ENCODE measurements at places on chromosomes 1 and 21.
A peak's percentile ranks its signal among the peaks of the same experiment; 100 is the strongest.

GRCh38 chr1:218415726-218416125 is 70.6 kb downstream of the TGFB2 start:
- H3K4me3 ChIP-seq = no peak overlapping the region
- H3K36me3 ChIP-seq = no peaks in the 10 kb centered on the region
- no peak for DNase-seq
- H3K27me3 ChIP-seq = no peaks in the 10 kb centered on the region
- H3K27ac ChIP-seq = no peak overlapping the region
- no peaks in the 10 kb centered on the region for H3K4me1 ChIP-seq

GRCh38 chr1:1861339-1861730 is 29.6 kb downstream of the GNB1 start:
- H3K27ac ChIP-seq = no peak overlapping the region
- no peak overlapping the region for H3K4me3 ChIP-seq
- peaks cover 37% of the 10 kb centered on the region for H3K4me1 ChIP-seq
- no peak for DNase-seq

GRCh38 chr1:198246337-198246736 is 89.5 kb downstream of the NEK7 start:
- no peak overlapping the region for H3K4me3 ChIP-seq
- H3K36me3 ChIP-seq = peaks cover 7% of the 10 kb centered on the region
- H3K27ac ChIP-seq = no peak overlapping the region
- H3K4me1 ChIP-seq = peaks cover 11% of the 10 kb centered on the region
- H3K27me3 ChIP-seq = no peaks in the 10 kb centered on the region

- no peaks in the 10 kb centered on the region for H3K36me3 ChIP-seq
- DNase-seq = peak; percentile 78
- no peak overlapping the region for H3K4me3 ChIP-seq
- H3K27me3 ChIP-seq = no peaks in the 10 kb centered on the region
- H3K27ac ChIP-seq = no peak overlapping the region
These were observed 245.9 kb upstream of the PLD5 start for GRCh38 chr1:242770366-242770765.

- no peaks in the 10 kb centered on the region for H3K27me3 ChIP-seq
- H3K4me3 ChIP-seq = peak overlapping the region; percentile 32
- DNase-seq = peak; percentile 80
- H3K4me1 ChIP-seq = peaks cover 50% of the 10 kb centered on the region
These were observed 105.0 kb downstream of the FNBP1L start for GRCh38 chr1:93552741-93553455.

DNA sequence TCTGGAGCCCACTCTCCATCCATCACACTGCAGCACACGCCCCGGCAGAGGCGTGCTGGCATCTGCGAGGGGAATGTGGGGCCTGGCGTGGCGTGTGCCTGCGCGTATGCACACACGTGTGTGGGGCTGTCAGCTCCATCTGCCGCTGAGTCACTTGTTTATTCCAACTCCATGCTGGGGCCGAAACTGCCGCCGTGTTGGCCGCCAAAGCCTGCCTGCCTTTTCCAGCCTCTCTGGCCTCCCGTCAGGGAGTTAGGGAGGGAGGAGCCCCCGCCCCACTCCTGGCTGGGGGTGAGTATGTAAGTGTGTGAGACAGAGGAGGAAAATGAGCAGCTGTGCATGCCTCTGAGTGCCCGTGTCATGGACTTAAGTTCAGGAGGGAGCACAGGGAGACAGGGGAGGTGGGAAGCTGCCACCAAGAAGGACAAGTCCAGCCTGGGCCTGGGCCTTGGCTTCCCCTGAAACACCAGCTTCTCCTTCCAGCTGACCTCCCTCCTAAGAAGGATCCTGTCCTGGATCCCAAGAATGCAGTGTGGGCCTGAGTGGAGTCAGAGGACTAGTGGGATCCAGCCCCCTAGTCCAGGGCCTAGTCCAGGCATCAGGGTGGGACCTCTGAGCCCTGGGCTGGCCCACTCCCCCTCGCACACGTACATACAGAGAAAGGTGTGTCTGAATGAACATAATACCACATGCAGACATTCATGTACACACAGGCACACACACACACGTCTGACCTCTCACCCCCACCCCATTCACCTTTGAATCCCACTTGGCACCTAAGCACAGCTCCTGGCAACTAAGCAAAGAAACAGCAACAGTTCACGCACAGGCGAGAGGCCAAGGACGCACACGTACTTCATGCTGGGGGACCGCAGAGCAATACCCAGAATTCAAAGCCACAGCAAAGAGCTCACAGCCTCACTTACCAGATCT is 24.7 kb downstream of the MEF2D start:
- DNase-seq = no peak
- no peak overlapping the region for H3K27ac ChIP-seq
- H3K4me1 ChIP-seq = peaks cover 15% of the 10 kb centered on the region
- peaks cover 100% of the 10 kb centered on the region for H3K36me3 ChIP-seq

- DNase-seq = no peak
- peak overlapping the region; percentile 100 for H3K4me3 ChIP-seq
- no peaks in the 10 kb centered on the region for H3K27me3 ChIP-seq
- H3K27ac ChIP-seq = peak overlapping the region; percentile 96
- H3K36me3 ChIP-seq = no peaks in the 10 kb centered on the region
These were observed 1.0 kb upstream of the PSRC1 start for GRCh38 chr1:109283748-109284600.

DNA sequence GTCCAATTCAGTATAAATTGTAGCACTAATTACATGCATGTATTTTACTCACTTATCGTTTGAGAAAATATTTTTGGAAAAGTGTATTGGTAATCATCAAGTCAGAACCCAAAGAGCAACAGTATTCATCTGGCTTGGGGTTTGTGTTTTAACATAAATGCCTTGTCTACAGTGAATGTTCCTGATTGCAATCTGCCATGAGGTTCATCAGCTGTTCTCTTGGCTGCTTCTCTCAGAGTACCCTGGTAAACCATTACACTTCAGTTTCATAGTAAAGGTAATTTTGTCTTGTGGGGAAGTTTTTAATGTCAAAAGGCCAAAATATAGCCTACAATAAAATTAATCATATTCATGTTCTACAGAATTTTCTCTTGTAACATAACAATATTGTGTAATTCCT is 150.3 kb downstream of the IFI44 start:
- no peak overlapping the region for H3K4me3 ChIP-seq
- no peak overlapping the region for H3K27ac ChIP-seq
- H3K27me3 ChIP-seq = no peaks in the 10 kb centered on the region

DNA sequence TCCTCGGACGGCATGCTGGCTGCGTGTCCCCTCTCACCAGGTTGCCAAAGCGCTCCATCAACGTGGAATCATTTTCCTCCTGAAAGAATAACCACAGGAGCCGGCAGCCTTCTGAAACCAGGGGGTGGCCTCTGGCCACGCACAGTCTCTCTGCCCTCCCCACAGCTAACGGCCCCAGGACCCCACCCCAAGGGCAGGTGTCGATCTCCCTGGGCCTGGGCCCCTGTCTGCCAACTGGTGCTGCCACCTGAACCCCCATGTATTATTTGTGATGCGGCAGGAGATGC is 46.1 kb downstream of the KCNAB2 start:
- peaks cover 6% of the 10 kb centered on the region for H3K36me3 ChIP-seq
- DNase-seq = no peak
- H3K4me1 ChIP-seq = no peaks in the 10 kb centered on the region
- peaks cover 10% of the 10 kb centered on the region for H3K27me3 ChIP-seq

GRCh38 chr1:125086611-125087010 is 3901.8 kb downstream of the SRGAP2C start:
- H3K27ac ChIP-seq = no peak overlapping the region
- H3K4me1 ChIP-seq = no peaks in the 10 kb centered on the region
- no peak overlapping the region for H3K4me3 ChIP-seq
- H3K27me3 ChIP-seq = no peaks in the 10 kb centered on the region

DNA sequence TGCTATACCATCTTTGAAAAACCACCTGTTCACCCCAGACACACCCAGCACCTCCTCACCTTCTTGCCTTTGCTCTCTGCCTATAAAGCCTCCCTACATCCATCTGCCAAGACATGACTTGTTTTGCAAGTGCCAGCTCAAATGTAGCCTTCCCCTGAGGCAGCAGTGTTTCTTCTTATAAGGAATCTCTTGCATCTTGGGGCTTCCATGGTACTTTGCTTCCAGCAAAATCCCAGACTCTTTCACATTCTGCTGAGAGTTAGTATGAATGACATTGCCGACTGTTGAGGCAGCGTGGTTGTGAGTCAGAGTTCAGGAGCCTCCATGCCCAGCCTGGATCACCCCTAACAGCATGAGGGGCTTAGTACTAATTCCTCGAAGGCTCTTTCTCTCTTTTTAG is 217.4 kb upstream of the RUNX1 start:
- H3K36me3 ChIP-seq = peaks cover 5% of the 10 kb centered on the region
- no peak overlapping the region for H3K4me3 ChIP-seq
- peaks cover 19% of the 10 kb centered on the region for H3K4me1 ChIP-seq
- H3K27me3 ChIP-seq = no peaks in the 10 kb centered on the region
- no peak for DNase-seq

DNA sequence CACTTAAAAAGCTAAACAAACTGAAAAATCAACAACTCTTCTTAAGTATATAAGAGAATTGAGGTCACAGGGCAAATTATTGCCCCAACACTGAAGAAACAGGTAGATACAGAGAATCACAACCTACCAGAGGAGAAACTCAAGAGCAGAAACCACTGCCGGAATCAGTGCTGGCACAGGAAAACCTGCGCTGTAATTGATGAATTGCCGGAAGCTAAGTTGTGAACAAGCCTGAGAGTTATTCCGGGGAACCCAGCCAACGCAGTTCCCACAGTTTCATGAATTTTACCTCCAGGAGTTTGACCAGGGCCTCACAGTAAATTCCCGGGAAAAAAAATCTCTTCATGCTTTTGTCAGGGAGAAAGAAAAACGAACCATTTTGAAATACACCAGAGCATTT is 657.1 kb upstream of the BRINP3 start:
- H3K4me3 ChIP-seq = no peak overlapping the region
- H3K36me3 ChIP-seq = no peaks in the 10 kb centered on the region
- peak; percentile 30 for DNase-seq
- no peaks in the 10 kb centered on the region for H3K4me1 ChIP-seq

DNA sequence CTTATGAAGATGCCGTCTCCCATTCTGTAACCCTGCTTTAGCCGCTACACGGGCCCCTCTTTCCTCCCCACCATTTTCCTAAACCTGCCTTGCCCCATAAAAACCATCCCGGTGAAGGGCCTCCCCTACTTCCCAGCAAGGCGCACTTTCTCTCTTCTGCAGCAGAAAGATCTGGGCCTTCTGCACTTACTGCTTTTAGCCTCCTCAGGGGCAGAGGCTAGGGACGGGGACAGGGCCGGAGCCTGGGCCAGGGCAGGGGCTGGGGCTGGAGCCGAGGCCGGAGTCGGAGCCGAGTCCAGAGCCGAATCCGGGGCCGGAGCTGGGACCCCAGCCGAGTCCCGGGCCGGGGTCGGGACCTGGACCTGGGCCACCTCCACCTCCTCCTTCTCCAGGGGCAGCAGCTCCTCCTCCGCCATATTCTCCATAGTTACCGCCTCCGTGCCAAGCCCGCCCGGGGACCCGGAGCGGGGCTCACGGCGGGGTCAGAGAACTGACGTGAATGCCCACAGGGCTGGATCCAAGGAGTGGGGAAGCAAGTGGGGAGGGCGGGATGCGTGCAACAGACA is 382 bp downstream of the TRMT1L start:
- DNase-seq = no peak
- H3K27me3 ChIP-seq = no peaks in the 10 kb centered on the region
- H3K36me3 ChIP-seq = peaks cover 6% of the 10 kb centered on the region
- peaks cover 41% of the 10 kb centered on the region for H3K4me1 ChIP-seq

GRCh38 chr1:25193229-25193628 is 39.1 kb downstream of the SYF2 start:
- H3K4me3 ChIP-seq = no peak overlapping the region
- peaks cover 34% of the 10 kb centered on the region for H3K27me3 ChIP-seq
- H3K36me3 ChIP-seq = no peaks in the 10 kb centered on the region
- DNase-seq = no peak
- H3K4me1 ChIP-seq = peaks cover 7% of the 10 kb centered on the region

DNA sequence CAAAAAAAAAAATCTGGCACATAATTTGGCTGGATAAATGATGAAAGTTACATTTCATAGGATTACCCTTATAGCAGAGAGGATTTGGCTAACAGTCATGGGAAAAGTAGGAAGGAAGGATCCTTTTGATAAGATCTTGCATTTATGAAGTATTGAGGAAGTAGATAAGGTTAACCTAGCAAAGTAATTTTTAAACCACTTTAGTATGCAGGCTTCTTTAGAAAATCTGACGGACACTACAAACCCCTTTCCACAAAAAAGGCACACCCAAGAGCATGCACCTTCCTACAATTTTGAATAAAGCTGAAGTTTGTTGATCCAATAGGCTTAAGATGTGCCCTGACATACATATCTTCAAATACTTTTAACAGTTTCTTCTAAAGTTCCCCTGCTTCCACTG is 275.2 kb downstream of the GRIK1 start:
- no peaks in the 10 kb centered on the region for H3K27me3 ChIP-seq
- H3K4me3 ChIP-seq = no peak overlapping the region
- no peak for DNase-seq
- no peak overlapping the region for H3K27ac ChIP-seq
- H3K36me3 ChIP-seq = no peaks in the 10 kb centered on the region

DNA sequence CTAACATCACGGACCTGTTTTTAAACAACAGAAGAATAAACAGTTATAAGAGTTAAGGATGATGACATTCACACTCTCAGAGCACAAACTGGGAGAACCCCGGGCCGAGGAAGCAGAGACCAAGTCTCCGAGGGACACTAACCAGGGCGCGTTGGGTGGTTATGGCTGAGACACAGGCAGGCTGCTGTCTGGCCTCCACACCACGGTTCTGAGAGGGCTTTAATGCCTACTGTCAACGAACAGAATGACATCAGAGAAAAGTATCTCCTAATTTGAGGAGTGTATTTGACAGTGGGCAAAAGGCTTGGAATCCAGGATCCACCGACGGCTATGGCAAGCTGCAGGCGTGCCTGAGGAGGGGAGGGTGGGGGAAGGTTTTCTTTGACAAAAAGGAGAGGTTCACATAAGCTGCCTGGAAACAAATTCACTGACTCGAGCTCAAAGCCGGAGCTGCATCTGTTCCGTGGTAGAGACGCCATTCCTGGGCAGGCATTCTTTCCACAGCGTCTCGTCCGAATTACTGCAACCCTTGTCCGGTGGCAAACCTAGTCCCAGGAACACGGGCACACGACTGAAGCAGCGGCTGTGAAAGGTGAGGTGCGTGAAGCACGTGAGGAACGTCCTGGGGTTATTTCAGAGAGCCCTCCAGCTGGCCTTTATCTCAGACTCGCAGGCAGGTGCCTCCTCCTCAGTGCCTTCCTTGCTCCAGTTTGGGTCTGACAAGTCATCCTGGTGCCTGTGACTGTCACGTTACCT is 9.4 kb downstream of the POFUT2 start:
- H3K27me3 ChIP-seq = no peaks in the 10 kb centered on the region
- H3K4me3 ChIP-seq = no peak overlapping the region
- DNase-seq = no peak
- no peak overlapping the region for H3K27ac ChIP-seq
- H3K4me1 ChIP-seq = no peaks in the 10 kb centered on the region
- peaks cover 39% of the 10 kb centered on the region for H3K36me3 ChIP-seq

GRCh38 chr21:32312326-32312725 is 13.7 kb downstream of the MRAP start:
- DNase-seq = no peak
- H3K4me1 ChIP-seq = no peaks in the 10 kb centered on the region

GRCh38 chr21:28642891-28643290 is 349.8 kb downstream of the LTN1 start:
- H3K27ac ChIP-seq = no peak overlapping the region
- no peak for DNase-seq
- H3K4me3 ChIP-seq = no peak overlapping the region
- no peaks in the 10 kb centered on the region for H3K27me3 ChIP-seq
- H3K4me1 ChIP-seq = peaks cover 24% of the 10 kb centered on the region
